ENCODE measurements at places on chromosomes 1 and 21.

DNA sequence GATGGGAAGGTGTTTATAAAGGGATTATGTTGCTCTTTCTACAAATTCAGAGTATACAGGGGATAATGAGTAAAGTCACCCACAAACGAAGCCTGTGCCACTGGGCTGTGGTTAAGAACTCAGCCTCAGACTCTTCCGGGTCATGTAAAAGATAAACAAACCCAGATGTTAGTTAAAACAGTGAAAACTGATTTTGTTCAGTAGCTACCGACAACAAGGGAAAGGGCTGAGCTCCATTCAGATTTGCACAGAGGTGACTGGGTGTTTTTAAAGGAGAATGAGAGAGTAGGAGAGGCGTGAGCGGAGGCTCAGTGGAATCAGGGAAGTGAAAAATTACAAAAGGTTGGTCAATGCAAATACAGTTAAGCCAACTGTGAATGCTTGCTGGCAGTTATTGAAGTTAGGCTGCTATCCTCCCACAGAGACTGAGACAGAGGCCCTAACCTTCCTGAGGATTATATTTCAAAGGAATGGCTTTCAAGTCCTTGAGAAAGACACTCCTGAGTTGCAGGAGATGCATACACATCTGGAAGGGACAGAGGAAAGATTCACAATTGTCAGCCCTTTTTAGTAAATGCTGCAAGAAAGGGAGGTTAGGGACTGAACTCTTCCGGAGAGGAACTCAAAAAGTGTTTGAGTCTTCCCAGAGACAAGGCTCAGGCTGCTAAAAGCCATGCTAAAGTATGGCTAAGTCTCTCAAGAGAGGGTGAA, 29.9 kb upstream of the SAMD13 start:
- no peak for DNase-seq

DNA sequence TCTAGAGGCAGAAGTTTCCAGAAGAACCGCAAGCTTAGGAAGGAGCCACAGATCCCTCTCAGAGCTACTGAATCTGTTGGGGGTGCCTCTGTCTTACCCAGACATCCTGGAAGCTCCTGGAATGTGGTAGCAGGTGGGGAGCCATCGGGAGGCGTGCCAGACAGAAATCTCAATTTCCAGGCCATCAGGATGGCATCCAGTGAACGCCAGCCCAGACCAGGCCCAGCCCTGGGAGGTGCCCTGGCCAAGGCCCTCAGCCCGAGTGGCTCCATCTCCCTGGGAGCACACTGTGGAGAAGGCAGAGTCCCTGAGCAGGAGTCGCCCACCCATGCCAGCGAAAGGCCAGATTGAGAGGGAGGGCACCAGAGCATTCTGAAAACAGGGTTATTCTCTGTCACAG, 2.5 kb downstream of the ABCA4 start:
- DNase-seq, result no peak

GRCh38 chr1:1272341-1273208, 1.1 kb downstream of the UBE2J2 start:
- no peak for DNase-seq

GRCh38 chr1:97433094-97433823, 487.6 kb downstream of the DPYD start:
- no peak for DNase-seq

GRCh38 chr1:242189591-242189990, 190.7 kb upstream of the MAP1LC3C start:
- no peak for DNase-seq

DNA sequence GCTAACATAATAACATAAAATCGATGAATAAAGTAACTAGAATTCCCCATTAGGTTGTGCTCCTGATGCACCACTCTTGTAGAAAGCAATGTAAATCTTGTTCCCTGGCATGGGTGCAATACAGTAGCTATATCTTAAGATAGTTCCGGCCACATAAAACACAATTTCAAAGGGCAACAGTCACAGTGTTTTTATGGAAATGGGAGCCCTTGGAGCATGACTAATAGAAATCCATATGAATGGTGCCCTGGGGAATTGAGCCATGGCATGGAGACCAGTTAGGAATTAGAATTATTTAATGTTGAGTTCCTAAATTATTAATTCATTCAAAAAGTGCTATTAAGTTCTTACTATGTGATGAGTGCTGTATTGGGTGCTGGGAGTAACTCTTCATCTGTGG, 118.7 kb downstream of the KCNK2 start:
- no peak for DNase-seq

DNA sequence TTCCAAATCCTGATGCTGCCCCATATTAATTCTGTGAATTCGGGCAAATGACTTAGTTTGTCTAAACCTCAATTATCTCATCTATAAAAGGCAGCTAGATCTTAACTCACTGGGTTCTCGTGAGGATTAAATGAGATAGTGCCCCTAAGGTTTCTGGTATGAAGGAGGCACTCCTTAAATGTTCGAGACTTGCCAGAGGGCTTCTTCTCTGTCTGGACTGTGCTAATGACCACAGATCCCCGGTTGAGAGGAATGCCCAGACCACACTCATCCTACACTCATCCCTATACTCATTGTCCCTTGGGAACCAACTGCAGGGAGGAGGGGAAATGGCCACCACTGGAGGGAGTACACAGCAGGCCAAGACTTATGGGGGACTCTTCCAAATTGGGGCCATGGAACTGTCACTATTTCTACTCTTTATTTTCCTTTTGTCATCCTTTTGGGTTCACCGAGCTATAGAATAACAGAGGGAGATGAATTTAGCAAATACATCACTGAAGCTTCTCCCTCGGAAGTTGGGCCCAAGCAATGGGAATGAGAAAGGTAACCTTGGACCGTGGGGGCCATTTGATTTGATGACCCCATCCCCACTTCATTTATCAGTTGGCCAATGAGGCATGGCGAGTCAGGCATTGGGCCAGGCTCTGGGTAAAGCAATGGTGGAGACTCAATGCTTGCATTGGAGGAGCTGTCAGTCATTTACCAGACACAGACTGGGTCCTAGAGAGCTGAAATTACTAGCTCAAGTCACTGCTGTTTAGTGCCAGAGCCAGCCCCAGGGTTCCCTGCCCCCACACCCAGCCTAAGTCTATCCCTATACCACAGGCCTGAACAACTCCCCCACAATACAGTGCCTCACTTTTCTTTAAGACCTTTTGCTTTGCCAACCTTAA, 5.1 kb downstream of the ATF3 start:
- DNase-seq, result no peak

DNA sequence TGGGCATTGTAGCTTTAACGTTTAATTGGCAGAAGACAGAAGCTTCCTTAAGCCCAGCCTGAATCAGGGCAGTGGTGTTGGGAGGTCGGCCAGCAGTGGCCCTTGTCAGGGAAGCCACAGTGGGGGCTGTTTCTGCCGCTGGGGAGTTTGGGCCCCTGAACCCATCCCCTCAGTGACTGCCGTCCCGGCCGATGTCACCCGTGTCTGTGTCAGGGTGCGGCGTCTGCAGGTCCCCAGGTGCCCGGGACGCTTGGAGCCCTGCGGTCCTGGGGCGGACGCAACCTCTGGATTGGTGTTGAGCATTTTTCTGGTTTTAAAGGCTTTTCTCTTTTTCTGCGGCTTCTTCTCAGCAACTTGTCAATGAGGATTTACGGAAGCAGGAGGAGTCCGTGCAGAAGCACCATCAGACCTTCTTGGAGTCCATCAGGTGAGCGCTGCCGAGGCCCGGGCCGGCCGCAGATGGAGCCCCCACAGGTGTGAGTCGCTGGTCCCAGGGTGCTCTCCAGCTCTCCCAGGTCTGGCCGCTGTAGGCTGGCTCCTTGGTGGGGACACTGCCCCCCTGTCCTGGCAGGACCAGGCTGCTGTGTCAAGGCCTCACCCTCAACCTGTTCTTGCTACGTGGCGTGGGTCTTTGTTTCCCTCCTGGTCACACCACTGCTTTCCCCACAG, 2.3 kb downstream of the ATAD3C start:
- no peak for DNase-seq

GRCh38 chr1:170309389-170310013, 163.7 kb downstream of the NTMT2 start:
- no peak for DNase-seq

GRCh38 chr1:202531472-202531811, 178.8 kb downstream of the SYT2 start:
- DNase-seq, result no peak

- no peak for DNase-seq
Observed at GRCh38 chr1:188425687-188426086, 1596.9 kb downstream of the PLA2G4A start.

DNA sequence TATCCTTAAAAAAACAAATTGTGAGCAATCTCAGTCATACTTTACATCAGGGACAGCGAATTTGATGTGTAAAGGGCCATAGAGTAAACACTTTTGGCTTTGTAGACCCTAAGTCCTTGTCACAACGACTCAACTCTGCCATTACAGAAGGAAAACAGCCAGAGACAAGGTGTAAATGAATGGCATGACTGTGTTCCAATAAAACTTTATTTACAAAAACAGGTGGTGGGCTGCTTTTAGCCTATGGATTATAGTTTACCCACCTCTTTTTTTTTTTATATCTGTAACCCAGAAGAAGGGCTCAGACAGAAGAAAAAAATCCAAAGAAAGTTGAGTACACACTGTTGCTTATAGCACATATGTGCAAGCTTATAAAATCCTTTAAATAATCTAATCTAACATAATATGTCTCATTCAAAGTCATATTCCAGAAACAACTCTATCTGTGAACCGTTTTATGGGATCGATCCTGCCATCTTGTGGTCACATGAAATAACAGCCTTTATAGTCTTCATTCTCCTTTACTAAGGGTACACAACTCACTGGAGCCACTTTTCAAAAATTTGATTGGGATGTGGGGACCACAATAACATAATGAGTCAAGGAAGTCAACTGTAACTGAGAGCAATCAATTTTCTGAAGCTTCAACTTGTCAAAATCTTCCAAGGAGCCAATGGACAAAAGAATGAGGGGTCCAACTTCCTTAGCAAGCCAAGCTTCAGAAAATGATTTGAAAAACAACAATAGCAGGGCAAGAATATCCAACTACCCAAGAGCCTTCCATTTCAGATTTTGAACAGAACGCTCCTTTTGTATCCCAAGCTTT, 142.2 kb upstream of the KRTAP19-8 start:
- peak; percentile 46 for DNase-seq

DNA sequence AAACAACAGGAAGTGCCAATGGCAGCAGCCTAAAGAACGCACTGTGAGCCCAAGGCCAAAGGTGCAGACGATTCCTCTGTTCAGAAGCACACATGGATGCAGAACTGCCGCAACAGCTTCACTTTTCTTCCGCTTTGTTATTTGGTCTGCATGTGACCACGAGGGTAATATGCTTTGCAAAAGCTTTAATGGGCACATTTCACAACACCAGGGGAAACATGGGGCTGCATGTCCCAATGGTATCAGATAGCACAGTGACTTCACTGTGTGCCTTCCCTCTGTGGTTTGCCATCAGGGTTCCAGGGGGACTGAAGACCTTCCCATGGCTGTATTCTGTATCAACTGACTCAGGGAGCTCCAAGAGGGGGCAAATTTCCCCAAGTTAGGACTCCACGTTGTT, 28.3 kb downstream of the THAP3 start:
- DNase-seq, result no peak

- DNase-seq, result no peak
Observed at GRCh38 chr1:98288494-98288893, 367.7 kb upstream of the DPYD start.

- DNase-seq, result no peak
Observed at GRCh38 chr1:148362216-148362611, 120.9 kb downstream of the PPIAL4G start.

DNA sequence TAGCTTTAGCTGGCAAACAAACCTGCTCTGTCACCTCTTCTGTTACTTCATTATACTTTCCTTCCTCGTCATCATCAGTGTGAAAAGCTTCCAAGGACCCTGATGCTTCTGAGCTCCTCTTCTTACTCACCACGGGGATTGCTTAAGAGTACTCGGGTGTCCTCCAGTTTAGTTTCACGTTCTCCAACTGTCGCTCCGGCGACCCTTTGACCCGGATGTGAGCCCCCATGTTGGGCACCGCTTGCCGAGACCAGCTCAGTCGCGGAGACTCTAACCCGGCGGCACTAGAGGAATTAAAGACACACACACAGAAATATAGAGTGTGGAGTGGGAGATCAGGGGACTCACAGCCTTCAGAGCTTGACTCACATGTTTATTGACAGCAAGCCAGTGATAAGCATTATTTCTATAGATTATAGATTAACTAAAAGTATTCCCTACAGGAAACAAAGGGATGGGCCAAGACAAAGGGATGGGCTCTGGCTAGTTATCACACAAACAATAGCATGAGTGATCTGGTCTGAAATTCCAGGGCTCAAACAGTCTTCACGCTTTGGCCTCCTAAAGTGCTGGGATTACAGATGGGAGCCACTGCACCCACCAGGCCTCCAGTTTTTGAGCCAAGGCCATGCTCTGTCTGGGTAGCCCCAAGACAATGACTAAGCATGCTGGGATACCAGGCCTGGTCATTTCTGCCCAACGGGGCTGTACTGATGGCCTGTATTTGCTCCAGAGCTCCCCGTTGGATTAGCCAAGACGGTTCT, 30.1 kb upstream of the ENO1 start:
- no peak for DNase-seq
